HCT116 (cell line): ENCODE measurements at places on chromosomes 1 and 21. TPM values are rescaled to one million over a fixed set of nuclear protein-coding genes. Genes with fewer than 3 reads are reported as not detected.

Gene SPRR2G
- not detected for total RNA-seq

Gene MRPS21
- 96.9 TPM for total RNA-seq

Gene GNAT2
- total RNA-seq: 0.76 TPM

Gene CFAP410
- 15.3 TPM for total RNA-seq

Gene DCST1
- total RNA-seq: 0.32 TPM

DNA sequence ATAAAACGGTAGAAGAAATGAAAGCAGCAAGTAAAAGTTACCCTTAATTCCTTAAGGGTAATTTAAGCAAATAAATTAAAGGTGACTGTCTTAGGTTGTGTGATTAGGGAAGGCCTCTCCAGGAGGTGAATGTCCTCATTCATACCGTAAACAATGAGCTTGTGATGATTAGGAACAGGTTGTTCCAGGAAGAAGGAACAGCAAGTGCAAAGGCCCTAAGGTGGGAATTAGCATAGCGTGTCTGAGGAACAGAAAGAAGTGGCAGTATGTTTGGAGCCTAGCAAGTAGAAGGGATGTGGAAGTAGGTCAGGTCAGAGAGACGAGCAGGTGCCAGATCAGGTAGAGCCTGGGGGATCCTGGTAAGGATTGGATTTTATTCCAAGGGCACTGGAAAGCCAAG lies 5.6 kb downstream of the AK4 start:
- 0 out of 2 replicates have a peak, but pooled peaks cover 2% of the 10 kb centered on the region for H3K36me3 ChIP-seq
- H3K4me1 ChIP-seq: no peaks in the 10 kb centered on the region
- H3K27ac ChIP-seq: no peak overlapping the region
- H3K4me3 ChIP-seq: no peak overlapping the region
- no peak for DNase-seq

DNA sequence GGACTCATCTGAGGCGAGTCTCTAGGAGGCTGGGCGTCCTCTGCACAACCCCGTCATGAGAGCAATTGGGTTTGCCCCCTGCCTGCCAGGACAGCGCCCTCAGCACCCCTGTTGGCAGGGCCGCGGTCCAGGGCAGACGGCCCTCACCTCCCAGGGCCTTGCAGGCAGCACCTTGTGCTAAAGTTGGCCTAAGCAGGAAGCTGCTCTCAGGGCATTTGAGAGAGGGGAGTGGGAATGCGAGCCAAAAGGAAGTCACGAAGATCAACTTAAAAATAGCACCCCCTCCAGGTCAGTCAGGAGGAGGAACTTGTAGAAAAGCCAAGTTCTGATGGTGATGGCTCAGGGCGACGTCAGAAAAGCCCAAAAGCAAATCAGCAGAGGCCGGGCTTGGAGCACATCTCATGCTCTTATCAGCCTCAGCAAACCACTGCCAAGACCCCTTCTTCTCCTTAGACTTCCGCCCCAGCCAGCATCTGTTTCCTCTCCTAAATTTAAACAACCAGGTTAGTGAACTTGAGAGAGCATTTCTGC lies 12.6 kb upstream of the ADORA3 start:
- H3K27ac ChIP-seq: no peak overlapping the region
- H3K4me1 ChIP-seq: no peaks in the 10 kb centered on the region
- DNase-seq: no peak
- H3K4me3 ChIP-seq: no peak overlapping the region

DNA sequence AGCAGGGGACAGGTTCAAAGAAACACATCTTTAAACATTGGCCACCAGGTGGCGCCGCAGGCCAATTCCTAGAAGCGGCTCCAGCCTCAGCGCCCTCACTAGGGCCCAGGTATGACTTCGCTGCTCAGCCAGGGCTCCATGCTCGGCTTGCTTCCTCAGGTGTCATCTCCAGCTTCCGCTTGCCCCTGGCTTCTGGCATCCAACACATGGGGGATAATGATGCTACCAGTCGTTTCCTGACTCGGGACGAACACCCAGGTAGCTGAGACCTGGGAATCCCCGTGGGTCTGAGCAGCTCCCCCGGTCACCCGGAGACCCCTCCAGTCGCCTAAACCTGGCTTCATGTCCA lies 8.5 kb upstream of the MEX3A start:
- no peak overlapping the region for H3K4me3 ChIP-seq
- H3K36me3 ChIP-seq: no peaks in the 10 kb centered on the region
- DNase-seq: peak; percentile 73
- no peaks in the 10 kb centered on the region for H3K27me3 ChIP-seq
- H3K27ac ChIP-seq: peak overlapping the region; percentile 40; the same call in 1 of the 2 replicates

- H3K4me1 ChIP-seq: no peaks in the 10 kb centered on the region
- no peak for DNase-seq
- no peaks in the 10 kb centered on the region for H3K36me3 ChIP-seq
- no peak overlapping the region for H3K27ac ChIP-seq
- no peak overlapping the region for H3K4me3 ChIP-seq
Measured at GRCh38 chr1:72355899-72356298, 73.6 kb upstream of the NEGR1 start.

GRCh38 chr21:34790834-34791233 lies 122.0 kb downstream of the CLIC6 start:
- no peak overlapping the region for H3K4me3 ChIP-seq
- no peak overlapping the region for H3K27ac ChIP-seq
- no peaks in the 10 kb centered on the region for H3K36me3 ChIP-seq
- H3K27me3 ChIP-seq: no peaks in the 10 kb centered on the region
- DNase-seq: no peak

- DNase-seq: no peak
- no peaks in the 10 kb centered on the region for H3K36me3 ChIP-seq
- H3K4me1 ChIP-seq: peaks cover 10% of the 10 kb centered on the region
- H3K27me3 ChIP-seq: no peaks in the 10 kb centered on the region
- no peak overlapping the region for H3K4me3 ChIP-seq
Measured at GRCh38 chr1:15460708-15461095, 4.2 kb downstream of the CELA2A start.
